ENCODE measurements at places on chromosomes 5 and 9. TPM values are rescaled to one million over a fixed set of nuclear protein-coding genes. Genes with fewer than 3 reads are reported as not detected.

DNA sequence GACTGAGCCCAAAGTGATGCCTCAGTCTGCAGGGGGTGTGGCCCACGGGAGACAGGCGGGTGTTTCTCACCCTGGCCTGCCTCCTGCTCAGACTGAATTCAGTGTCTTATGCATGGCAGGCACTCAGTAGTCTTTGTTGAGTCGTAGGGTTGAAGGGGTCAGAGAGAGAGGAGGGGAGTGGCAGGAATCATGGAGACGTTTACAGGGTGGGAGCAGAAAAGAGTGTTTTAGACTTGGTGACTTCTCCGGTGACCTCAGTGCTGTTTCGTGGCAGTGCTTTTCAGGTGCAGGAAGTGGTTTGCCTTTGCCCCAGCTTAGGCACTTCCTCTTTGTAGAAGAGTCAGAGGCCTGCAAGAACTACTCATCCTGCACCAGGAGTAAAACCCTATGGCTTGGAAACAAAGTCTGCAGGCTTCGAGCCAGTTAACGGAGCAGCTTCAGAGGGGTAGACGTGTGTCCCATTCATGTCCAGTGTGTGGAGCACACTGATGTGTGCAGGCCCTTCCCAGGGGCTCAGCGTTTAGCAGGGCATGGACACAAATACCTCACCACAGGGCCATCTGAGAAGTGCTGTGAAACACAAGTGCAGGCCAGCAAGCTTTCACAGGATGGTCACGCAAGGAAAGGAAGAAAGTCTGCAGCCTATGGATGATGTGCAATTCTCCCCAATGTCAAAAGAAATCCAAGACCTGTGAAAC, 24.5 kb upstream of the SEMA4D start:
- DNase-seq: no peak

- no peak for DNase-seq
Measured at GRCh38 chr5:126745259-126745992, 31.5 kb upstream of the LMNB1 start.

- DNase-seq: no peak
Measured at GRCh38 chr9:87909310-87910041, 8.3 kb upstream of the SPATA31C1 start.

DNA sequence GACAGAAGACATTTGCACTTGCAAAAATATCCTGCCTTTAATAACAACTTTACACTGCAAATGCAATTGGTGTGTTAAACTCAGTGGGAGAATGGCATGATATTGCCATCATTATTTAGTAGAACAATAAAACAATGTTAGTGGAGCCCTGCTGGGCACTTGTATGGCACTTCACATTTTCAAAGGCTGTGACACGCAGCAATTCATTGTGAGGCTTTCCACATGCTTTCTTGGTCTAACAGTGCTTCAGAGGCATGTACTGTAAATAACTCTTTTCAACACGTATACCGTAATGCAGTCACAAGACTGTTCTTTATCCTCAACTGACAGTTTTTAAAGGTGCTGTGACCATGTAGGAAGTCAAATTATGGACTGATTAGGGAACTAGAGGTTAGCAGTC, 155.5 kb upstream of the EPB41L4A start:
- no peak for DNase-seq

DNA sequence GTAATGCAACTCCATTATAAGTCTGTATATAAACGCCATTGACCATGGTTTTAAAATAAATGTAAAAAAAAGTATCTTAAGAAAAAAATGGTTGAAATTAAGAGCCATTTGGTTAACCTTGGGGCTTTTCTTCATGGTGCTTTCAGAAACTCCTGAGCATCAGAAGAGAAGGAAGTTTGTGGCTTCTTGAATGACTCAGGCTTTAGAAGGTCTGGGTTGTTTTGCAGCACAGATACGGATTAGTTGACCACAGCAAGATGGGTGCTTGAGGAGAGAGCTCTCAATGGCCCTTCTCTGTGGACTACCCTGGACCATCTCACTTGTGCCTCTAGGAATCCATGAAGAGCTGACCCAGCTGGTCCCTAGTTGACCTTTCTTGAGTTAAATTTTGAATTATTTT, 189.5 kb downstream of the TMEM38B start:
- DNase-seq: peak; percentile 19

- no peak for DNase-seq
Measured at GRCh38 chr5:6359555-6360322, 18.6 kb downstream of the MED10 start.

DNA sequence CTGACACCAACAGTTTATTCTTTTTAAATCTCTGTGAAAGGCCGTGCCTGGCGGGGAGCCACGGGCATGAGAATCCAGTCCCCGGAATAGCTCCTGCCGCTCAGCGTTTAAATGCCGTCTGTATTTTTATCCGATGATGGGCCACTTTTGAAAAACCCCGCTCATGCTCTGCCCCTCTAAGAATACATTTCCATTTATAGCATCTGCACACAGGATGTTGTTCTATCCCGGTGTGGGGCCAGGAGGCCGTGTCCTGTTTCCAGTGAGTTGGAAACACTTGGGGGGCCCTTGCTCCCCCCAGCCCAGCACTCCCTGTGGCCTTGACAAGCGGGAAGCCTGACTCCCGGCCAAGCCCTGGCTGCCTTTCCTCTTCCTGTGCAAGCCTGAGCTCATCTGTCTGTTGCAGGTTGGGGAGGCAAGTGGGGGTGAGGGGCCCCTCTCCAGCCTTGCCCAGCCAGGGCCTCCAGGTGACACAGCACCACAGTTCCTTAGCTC, 39.0 kb downstream of the ERGIC1 start:
- DNase-seq: peak; percentile 96

DNA sequence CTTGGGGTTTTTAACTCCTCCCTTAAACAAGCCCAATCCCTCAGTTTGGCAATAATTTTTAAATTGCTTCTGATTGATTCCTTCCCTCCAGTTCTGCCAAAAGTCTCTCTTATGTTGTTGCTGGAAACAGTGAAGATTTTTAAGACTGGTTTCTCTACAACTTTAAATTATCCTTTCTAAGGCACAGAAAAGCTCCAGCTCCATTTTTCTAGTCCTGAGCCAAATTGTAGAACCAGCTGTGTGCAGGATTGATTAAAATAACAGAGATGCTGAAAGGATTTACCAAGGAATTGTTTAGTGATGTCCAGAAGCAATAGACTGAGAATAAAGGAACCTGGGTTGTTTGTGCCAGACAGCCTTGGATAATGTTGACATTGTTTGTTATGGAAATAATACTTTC, 111.3 kb downstream of the NUDT12 start:
- DNase-seq: no peak

DNA sequence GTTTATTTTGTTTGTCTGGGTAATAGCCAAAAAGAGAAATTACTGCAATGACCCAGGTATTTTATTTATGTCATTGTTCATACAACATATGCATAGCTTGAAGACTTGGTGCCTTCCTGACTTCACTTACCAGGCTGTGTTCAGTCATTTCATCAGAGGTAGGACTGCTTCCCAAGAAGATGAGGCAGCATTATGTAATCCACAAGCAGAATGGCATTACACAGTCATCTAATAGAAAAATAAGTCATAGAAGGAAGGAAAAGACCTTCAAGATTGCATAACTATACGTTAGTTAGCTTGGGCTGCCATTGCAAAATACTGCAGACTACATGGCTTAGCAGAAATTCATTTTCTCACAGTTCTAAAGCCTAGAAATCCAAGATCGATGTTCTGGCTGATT, 167.5 kb downstream of the NMUR2 start:
- DNase-seq: no peak

The PRR7 gene
- 0.99 TPM for total RNA-seq

The WWC1 gene
- 2.1 TPM for total RNA-seq

The KYAT1 gene
- total RNA-seq: 7.5 TPM

The SPINK4 gene
- not detected for total RNA-seq

Measured in esophagus muscularis mucosa (tissue), 4 donors.